ENCODE measurements at places on chromosomes 3 and 15.
A peak's percentile ranks its signal among the peaks of the same experiment; 100 is the strongest.

DNA sequence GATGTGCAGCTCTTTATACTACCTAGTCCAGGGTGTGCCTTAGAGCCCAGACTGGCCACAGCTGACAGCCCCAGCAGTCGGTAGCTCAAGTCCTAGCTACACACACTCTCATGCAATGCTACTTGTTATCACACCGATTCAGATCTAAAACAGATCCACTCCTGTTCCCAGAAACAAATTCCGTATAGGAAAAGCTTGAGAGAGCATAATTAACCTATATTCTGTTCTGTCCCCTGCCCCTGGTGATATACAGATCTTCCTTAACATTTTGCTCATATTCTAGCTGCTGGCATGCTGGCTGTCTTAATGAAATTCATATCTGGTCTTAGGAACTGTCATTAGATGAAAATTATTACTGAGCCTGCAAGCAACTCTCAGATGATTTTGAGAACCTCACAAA lies 204.3 kb downstream of the SOX2 start:
- no peak for DNase-seq

DNA sequence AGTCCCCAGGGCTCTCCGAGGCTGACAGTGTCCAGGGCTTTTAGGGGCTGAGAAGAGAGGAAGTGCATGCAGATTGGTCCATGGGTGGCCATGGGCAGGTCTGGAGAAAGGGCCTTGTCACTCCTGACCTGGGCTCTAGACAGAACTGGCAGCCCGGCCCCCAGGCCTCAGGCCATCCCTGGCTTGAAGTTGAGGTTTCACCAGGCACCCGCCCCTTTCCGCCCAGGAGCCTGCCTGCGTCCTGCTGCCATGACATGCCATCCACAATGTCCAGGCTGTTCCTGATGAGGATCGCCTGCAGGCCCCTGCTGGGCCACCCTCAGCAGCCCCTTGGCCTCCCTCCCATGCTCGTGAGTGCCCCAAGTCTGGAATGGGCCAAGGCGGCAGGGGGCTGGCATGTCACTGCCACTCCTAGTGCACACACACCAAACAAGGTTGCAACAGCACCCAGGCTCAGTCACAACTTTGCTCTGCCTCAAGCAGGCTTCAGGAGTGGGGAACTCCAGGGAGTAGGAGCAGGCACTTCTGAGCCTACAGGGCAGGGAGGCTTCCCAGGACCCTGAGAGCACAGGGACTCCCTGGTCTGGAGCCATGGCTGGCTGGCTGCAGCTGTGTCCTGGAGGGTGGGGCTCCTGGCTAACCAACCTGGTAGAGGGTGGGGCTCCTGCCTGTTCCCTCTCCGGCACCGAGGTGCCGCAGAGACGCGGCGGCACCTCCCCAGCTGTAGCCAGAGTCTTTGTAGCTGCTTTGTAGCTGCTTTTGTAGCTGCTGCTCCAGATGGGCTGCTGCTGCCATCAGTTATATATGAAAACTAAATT lies 1457.1 kb upstream of the GBE1 start:
- DNase-seq: no peak

GRCh38 chr3:159340877-159341500 lies 539.1 kb downstream of the MFSD1 start:
- DNase-seq: no peak

- no peak for DNase-seq
Measured at GRCh38 chr3:177538750-177539730, 341.8 kb upstream of the TBL1XR1 start.

- peak; percentile 50 for DNase-seq
Measured at GRCh38 chr3:112097378-112097777, 11.2 kb downstream of the C3orf52 start.

DNA sequence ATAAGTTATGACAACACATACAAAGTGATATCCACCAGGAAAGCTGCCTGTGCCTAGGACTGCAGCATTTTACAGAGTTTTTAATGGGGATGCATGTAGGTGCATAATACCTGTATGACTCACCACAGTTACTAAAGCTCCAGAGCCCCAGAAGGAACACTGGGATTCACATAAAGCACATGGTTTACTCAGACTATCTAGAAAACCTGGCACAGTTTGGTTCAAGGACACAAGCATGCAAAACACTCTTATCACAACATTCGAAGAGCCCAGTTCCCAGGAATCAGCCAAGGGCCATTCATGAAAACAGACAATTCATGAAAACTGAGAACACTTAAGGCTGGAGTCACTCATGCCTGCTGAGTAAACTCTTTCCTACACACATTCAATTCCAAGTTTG lies 261.0 kb downstream of the PYDC2 start:
- no peak for DNase-seq

DNA sequence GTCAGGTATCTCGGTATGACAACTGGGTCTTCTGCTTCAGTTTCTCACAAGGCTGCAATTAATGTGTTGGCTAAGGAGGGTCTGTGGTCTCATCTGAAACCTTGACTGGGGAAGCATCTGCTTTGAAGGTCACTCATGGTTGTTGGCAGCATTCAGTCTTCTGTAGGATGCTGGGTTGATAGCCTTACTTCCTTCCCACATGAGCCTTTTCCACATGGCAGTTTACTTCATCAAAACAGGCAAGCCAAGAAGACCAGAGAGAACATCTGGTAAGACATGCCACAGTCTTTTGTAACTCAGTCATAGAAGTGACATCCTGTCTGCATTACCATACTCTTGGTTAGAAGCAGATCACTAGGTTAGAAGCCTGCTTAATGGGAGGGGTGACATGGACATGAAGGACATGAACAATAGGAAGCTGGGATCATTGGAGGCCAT lies 49.5 kb downstream of the CMC1 start:
- no peak for DNase-seq

DNA sequence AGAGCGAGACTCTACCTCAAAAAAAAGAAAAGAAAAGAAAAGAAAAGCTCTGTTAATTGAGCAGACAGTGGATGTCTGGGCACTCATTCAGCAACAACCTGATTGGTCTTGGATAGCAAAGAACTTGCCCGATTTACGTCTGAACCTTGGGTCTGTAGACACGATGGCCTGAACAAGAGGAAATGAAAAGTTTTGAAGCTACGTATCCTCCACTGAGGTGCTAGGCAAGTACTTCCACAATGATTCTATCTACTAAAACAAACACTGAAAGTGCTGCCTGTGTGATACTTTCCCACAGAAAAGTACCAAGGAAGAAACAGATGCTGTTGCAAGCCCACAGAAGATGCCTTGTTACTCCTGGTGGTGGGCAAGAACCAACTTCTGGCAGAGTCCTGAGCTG lies 21.8 kb upstream of the MUSTN1 start:
- no peak for DNase-seq

DNA sequence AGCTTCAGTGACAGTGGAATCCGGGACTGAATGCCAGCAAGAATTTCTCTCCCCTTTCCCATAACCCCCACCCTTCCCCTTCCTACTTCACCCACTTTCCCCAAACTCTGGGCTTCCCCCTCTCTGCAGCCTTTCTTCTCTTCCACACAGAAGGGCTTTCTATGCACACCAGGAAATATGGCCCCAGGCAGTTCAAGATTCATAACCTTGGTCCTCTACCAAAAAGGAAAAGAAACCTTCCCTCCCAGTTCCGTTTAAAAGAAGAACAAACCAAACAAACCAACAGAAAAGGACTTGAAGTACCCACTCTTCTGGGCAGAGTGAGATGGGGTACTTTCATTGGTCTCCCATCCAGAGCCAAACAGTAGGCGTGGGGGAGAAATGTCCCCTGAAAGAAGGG lies 68.8 kb upstream of the ABHD2 start:
- DNase-seq: no peak

DNA sequence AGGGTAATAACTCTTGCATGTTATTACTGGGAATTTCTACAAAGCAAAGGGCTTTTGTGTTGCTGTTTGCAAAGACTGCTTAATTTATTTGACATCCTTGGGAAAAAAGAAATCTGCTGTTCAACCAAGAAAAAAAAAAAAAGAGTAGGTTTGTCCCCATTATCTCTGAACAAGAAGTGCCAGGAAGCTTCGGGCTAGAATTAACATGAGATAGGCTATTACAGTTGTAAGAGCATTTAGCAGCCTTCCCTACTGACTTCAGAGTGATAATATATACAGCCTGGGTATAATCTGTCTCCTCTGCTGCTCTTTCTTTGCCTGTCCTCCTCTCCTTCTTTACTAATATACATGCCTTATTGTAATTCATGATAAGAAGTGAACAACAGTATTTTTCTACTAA lies 23.3 kb upstream of the CHMP2B start:
- DNase-seq: no peak

DNA sequence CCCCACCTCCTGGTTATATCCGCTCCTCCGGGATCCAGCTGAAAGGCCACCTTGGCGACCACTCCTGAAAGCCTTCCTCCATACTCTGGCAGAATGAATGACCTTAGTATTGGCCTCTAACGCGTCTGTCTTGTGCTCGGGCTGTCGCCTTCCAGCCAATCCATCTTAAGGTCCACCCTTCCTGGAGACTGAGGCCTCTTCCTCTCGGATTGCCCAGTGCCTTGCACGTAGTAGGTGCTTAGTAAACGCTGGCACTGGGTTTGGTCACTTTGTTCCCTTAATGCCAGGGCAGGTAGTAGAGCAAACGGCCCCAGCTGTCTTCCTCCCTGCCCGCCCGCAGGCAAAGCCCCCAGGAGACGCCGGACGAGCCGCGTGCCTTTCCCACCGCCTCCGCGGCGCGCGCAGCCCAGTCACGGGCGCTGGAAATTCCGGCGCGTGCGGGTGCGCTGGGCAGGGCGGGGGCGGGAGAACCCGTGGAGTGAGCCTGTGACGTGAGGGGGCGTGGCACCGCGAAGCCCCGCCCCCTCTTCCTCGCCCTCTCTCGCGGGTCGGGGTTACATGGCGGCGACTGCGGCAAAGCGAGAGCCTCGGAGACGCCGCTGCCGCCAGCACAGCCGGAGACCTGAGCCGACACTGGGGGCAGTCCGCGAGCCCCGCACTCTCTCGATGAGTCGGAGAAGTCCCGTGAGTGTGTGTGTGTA lies at the start of gene MAPK6:
Gene MAPK6 (plus strand): TSS at position 527 of the 701 bp plus-strand sequence. CDS start 27,242 bp downstream, outside the sequence.
- peak; percentile 92 for DNase-seq

DNA sequence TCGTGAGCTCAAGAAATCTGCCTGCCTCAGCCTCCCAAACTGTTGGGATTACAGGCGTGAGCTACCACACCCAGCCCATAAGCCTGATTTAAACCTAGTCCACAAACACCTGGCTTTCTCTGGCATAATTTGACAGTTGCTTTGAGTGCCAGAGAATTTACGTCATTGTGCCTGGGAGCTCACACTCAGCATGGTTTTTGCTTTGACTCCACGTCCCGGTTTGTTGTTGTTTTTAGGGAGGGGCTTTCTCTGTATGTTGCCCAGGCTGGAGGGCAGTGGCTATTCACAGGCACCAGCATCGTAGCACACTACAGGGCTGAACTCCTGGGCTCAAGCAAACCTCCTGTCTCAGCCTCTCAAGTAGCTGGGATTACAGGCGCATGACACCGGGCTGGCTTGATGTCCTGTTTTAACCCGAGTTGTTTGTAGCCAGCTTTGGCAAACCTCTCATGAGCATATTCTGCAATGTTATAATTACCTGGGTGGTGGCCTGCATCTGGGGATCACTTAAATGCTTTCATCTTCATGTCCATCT lies 32.7 kb downstream of the CEMIP start:
- no peak for DNase-seq

DNA sequence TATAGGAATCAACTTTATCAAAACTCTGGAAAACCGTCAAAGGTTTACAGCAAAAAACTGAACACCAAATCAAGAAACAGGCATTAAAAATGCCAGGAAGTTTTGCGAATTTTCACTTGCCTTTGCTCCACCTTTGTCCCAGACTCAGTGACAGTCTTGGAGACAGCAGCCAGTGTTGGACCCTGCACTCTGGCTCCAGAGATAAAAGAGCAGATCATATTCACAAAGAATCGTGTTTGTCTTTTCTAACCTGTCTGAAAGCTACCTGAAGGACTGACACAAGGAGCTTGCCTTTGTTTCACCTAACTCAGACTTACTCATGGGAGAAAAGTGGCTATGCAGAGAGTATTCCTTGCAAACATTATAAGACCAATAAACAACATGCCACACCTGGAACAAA lies 74.0 kb upstream of the TCF12 start:
- DNase-seq: no peak

DNA sequence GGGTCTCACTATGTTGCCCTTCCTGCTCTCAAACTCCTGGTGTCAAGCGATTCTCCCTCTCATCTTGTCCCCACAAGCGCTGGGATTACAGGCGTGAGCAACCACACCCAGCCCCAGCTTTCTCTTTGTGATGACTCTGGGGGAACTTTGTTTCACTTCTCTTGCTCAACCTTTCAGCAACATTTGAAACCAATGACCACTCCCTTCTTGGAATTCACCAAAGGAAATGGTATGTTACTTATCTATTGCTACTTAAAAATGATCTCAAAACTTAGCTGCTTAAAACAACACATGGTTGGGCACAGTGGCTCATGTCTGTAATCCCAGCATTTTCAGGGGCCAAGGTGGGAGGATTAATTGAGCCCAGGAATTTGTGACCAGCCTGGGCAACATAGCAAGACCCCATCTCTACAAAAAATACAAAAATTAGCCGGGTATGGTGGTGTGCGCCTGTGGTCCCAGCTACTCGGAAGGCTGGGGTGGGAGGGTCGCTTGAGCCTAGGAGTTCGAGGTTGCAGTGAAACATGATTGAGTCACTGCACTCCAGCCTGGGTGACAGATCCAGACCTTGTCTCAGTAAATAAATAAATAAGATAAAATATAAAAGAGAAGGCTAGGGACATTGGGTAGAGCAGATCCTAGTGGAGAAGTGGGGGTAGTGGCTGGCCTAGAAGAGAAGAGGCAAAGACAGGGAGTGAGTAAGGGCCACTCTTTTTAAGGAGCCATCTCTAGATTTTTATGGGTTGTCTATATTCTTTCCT lies 10.3 kb upstream of the COPG1 start:
- no peak for DNase-seq

DNA sequence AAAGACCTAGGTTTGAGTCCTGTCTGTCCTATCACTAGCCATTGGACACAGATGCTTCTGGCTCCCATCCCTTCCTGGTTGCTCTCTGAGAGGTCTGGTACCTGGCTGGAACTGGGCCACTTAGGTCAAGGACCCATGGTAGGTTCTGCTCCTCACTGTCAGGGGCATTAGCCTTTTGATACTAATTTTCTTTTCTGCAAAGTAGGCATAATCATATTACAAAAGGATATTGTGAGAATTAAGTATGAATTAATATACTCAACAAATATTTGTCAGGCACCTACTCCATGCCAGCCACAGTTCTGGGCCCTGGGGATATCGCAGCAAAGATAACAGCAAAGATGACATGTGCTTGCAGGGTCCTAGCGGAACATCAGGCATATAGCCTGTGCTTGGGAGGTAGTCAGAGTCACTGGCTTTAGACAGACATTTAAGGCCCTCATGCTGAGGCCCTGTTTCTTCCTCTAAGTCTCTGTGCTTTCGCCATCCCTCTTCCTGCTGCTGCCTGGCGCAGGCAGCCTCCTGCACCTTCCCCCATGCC lies 25.6 kb upstream of the LCTL start:
- no peak for DNase-seq
